Activated CD8-positive, alpha-beta T cell treated with anti-CD3 and anti-CD28 coated beads for 36 hours (primary cell): ENCODE measurements at places on chromosomes 3 and 15.
A peak's percentile ranks its signal among the peaks of the same experiment; 100 is the strongest.

DNA sequence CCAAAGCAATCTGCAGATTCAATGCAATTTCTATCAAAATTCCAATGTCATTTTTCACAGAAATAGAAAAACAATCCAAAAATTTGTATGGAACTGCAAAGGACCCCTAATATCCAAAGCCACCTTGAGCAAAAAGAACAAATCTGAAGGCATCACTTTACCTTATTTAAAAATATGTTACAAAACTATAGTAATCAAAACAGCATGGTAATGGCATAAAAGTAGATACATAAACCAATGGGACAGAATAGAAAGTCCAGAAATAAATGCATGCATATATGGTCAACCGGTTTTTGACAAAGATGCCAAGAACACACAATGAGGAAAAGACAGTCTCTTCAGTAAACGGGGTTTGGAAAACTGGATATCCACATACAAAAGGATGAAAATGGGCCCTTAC lies 39.4 kb upstream of the PPARG start:
- no peak for DNase-seq

- no peak for DNase-seq
These were observed 25.9 kb upstream of the CDV3 start for GRCh38 chr3:133547432-133548041.

DNA sequence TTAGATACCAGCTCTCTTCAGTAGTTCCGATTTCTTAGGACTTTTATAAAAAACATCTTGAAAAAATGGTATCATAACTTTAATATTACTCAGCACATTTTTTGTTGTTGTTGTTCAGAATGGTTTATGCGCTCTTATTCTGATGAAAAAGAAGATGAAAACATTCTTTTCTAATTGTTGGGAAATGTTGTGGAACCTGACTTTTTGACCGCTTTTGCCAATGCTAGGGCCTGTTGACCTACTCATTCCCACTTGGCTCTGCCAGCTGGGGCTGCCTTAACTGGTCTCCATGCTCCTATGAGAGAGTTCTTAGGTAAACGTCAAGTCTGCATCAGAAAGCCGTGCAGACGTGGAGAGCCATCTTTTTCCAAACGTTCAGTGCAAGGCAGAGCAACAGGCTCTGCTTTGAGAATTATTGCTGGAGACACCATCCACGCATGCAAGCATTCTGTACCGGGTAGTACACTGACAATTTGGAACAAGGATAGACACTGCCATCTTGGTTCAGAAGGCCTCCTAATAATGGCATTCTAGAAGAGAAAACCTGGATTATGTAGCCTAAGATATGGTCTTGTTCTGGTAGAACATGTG lies 176.8 kb downstream of the GHSR start:
- no peak for DNase-seq

DNA sequence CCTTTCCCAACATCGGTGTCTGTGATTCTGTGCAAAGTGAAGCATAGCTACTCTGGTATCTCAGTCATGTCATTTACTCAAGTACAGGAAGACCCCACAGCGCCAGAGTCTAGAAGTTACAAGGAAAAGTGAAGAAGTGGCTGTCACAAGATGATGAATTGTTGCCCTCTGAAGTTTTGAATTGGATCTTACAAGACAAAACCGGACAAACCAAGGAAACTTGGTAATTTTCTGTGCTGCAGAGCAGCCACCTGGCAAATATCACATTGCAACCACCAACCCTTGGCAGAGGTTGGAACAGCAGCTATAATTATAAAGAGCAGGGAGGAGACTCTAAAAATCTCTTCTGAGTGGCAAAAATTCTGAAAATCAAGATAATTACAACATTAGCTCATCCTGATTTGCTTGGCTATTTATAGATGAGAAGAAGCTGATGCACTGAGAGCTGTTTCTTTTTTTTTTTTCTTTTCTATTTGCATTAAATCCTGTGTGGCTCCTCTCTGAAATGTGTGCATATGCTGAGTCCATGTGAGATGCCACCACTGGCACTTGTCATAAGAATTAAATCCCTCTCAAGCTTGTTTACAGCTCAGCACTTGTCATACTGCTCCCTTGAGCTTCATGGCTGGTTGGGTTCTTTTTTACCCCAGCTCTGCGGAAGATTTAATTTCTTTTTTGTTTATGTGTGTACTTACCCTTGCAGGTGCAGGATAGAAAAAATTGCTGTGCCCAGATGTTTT lies 68.0 kb upstream of the MNS1 start:
- DNase-seq, result no peak

DNA sequence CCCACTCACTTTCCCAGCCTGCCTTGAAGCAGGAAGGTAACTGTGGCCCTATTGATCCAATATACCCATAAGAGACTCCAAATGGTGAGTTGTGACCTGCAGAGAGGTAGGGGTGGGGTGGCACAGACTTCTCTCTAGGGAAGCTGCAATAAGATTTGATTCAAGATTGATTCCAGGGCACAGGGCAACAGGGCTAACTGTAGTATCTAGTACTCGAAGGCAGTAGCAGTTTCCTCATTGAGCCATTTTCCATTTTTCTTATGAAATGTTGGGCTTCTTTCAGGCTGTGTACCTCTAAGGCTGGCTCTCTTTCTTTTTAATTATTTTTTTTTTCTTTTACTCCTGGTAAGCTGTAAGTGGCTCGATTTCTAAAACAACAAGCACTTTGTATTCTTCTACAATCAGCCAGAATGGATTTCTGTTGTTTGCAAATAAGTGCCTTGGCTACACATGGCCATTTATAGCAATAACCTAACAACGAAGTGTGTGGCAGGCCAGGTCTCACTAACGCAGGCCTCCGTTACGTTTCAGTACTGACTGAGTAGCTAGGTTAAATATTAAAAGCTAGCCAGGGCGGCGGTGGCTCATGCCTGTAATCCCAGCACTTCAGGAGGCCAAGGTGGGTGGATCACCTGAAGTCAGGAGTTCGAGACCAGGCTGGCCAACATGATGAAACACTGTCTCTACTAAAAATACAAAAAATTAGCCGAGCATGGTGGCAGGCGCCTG lies 19.3 kb downstream of the CCDC12 start:
- no peak for DNase-seq

DNA sequence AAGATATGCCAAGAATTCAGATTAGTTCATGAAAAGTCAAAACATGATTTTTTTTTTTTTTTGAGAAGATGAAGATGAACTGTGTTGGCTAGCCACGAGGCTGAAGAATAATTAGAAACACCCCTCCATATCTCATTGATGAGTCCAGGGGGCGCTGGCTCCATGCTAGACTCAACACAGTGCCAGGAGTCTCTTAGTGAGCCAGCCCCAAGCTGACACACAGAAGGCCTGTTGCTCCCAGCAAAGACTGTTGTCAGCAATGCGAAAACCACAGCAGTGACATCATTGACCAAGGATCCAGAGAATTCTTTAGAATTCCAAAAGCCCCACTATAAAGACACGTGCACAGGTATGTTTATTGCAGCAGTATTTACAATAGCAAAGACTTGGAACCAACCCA lies 185.2 kb downstream of the ANXA2 start:
- no peak for DNase-seq

GRCh38 chr3:58469096-58469495 lies 22.8 kb upstream of the KCTD6 start:
- no peak for DNase-seq

- DNase-seq, result no peak
These were observed 52.1 kb downstream of the BDH1 start for GRCh38 chr3:197503652-197504051.

DNA sequence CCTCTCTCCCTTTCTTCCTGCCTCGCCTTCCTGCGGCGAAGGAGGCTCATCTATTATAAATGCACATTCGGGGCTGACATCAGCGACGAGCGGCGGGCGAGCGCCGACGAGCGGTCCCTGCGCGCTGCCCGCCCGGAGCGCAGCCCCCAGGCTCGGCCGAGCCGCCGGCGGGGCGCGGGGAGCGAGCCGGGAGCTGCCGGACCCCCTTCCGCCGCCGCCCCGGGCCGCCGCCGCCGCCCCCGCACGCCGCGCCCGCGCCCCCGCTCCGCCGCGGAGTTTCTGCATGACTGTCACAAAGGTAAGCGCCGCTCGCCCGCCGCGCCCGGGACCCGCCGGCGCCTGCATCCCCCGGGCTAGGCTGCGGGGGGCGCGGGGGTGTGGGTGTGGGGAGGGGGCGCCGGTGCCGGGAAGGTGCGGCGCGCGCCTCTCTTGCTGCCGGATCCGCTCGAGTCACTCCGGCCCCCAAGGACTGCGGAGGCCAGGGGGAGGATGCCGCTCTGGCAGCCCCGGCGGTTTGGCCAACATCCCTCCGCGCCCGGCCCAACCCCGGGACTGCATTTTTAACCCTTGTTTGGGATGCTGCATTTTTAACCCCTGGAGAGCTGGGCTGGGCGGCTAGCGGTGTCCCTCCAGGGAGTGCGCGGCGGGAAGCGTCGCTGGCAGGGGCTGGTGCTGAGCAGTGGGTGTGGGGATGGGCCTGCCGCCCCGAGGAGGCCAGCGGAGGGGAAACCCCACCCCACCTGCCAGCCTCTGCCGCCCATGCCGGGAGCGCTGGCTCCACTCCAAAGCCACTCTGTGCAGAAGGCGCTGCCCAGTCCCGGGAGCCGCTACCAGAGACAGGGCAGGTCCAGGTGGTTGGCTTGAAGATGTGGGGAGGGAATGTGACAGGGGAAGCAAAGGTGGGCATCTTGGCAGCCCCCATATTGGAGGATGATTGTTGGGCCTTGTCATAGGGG lies at the start of gene CORO2B:
Gene CORO2B (plus strand): TSS at position 14 of the 956 bp plus-strand sequence. CDS start 270 bp downstream, at position 284.
- peak; percentile 24 for DNase-seq

DNA sequence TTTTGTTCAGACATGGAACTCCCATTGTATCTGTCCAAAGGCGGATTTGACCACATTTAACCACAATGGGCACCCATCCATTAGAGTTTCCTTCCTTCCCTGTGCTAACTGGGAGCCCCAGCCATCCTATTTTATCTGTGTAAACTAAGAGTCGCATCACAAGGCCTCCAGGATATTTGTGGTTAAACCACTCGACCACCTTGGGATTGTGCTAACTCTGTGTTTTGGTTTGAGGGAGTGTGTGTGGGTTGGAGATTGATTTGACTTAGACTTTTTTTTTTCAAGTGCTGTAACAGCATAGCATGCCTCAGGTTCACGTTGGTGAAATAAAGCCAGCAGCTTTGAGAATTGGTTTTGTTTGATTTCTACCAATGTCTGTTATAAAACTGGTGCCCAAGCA lies 100.4 kb upstream of the TP63 start:
- peak; percentile 22 for DNase-seq

GRCh38 chr3:183591881-183592521 lies 36.5 kb upstream of the KLHL6 start:
- no peak for DNase-seq

DNA sequence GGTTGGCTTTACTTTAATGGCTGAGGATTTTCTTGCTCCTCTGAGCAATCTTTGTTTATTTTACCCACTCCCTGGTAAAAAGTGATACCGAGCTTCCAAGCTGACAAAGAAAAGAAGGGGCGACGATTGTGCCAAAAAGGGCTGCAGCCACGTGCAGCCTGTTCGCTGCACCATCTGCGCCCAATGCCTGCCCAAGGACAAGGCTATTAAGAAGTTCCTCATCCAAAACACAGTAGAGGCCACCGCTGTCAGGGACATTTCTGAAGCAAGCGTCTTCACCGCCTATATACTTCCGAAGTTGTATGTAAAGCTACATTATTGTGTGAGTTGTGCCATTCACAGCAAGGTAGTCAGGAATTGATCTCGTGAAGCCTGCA lies 4.4 kb downstream of the ARHGAP31 start:
- DNase-seq, result no peak

- no peak for DNase-seq
These were observed 989 bp upstream of the VGLL3 start for GRCh38 chr3:86991840-86992435.

- no peak for DNase-seq
These were observed 2.7 kb downstream of the UQCC5 start for GRCh38 chr3:52539010-52539653.

- DNase-seq, result no peak
These were observed 738.8 kb upstream of the GOLIM4 start for GRCh38 chr3:168834558-168834957.

DNA sequence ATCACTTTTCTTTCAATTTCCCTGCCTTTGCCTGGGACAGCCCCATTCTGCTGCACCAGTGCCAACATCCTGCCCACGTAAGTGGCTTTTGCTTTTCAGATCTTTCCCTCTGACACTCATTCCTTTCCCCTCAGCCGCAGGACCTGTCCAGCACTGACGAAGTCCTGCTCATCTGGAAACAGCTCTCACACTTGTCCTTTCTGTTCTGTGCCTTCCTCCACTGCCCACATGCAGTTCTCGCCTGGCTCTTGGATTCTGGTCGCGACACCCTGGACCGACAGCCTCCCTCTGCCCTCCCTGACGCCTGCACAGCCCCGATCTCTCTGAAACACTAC lies 99.7 kb downstream of the ADCY5 start:
- DNase-seq, result no peak

DNA sequence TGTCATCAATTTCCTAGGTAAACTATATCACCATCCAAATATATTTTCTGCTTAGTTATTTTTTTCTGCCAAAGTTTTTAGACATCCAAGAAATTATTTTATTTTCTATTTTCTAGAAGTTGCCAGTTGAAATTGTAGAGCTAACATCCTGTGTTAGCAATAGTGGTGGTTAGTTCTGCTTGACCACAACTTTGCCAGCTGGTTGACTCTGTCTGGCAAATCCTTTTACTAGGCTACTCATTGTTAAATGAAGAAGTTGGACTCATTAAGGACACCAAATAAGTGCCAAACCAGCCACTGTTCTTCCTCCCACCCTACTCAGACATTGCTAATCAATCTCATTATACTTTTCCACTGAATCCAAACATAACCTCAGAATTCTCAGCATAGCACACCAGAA lies 15.4 kb upstream of the CRBN start:
- no peak for DNase-seq

GRCh38 chr3:18446149-18446825 lies 21.1 kb upstream of the SATB1 start:
- DNase-seq, result no peak

DNA sequence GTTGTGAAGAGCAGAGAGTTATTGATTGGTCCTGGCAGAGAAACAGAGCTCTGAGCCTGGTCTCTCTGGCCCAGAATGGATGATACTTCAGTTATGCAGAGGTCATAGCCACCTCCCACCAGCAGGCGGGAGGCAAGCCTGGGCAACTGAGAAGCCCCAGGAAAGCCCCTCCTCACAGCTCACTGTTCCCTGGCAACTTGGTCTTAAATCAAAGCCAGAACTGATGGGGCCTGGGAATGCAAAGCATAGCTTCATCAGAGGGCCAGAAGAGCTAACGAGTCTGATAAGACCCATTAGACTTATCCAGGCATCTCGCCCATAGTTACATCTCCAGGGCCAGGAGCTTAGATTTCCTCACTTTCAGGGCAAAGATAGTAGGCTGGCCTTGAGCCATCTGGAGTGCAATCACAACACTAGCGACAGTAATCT lies 5.5 kb upstream of the COLQ start:
- peak; percentile 18 for DNase-seq
